CD4-positive, alpha-beta T cell treated with Interleukin-21 for 1 hour (primary cell): ENCODE measurements at places on chromosomes 3 and 15.

GRCh38 chr15:69511015-69511414, 58.4 kb downstream of the RPLP1 start:
- DNase-seq: no peak

- no peak for DNase-seq
Observed at GRCh38 chr15:90083954-90084607, 18.2 kb downstream of the IDH2 start.

GRCh38 chr3:52606373-52607085, 70.1 kb downstream of the UQCC5 start:
- DNase-seq: no peak

- no peak for DNase-seq
Observed at GRCh38 chr3:112611752-112612515, 29.0 kb downstream of the CCDC80 start.

GRCh38 chr3:187222801-187223200, 25.5 kb downstream of the RTP1 start:
- no peak for DNase-seq

DNA sequence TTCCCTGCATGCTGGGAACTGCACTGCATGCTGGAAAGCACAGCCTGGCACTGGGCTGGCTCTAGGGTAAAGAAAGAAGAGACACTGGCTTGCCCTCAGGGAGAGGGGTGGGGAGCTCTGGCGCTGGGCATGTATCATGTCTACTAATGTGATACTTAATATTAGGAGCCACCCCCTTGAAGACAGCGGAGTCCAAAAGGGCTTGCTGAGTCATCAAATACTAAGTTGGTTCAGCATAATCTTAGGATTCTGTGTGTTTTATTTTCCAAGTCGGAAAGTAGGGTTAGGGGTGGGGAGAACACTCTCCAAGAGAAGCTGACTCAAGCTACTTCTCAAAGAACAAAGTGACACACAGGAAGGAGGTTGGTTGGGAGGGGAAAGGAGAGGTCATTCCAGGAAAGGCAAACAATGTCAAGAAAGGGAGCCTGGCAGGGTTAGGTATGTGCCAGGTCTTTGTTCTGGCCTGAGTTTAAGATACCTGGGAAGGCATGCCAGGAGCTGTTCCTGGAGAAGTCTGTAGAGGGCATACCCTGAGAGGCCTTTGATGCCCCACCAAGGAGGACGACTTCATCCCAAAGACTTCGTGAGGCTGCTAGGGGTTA, 237.8 kb upstream of the NR2E3 start:
- no peak for DNase-seq

- no peak for DNase-seq
Observed at GRCh38 chr15:89487791-89488190, 8.6 kb downstream of the RHCG start.

DNA sequence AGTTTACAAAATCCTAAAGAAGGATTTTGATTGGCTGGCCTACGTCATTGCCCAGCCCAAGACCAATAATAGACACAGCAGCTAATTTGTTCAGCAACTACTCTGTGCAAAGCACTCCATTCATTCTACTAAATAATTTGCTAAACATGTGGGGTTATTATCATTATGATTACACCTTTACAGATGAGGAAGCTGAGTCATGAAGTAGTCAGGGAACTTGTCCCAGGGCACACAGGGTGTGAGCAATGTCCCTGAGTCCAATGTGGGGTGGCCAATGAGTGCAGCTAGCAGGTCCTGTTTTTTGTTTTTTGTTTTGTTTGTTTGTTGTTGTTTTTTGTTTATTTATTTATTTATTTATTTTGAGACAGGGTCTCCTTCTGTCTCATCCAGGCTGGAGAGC, 183.6 kb downstream of the ABHD5 start:
- DNase-seq: no peak

DNA sequence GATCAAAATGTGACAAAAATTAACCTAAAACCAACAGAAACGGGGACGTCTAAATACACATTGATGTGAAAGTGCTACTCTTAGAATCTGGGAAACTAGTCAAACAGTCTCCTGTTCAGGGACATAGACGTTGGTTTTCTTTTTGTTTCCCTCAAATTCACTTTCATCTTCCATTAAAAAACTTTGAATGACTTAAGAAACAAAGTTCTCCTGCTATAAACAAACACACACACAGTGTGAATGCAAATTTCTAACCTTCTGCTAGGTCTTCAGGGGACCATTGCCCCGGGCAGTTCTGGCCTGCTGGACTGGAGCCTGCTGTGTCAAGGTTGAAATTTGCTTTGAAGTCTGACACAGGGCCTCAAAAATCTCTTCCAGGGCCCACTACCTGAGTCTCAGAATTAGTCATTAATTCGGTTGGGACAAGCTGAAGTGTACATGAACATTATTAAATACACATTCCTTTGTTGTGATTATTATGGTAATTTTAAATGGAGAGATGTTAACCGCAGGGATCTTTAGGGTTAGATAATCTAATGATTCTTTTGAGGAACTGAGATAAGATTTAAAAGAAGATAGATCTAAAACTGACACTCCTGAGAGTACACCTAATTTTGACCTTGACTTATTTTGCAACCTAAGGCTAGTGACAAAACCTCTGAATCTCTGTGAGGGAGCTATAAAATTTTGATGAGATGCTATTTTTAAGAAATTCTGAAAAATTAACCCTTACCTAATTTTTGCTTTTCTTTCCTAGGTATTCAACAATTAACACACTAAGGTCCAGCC, 1260.4 kb downstream of the ROBO1 start:
- no peak for DNase-seq

- DNase-seq: no peak
Observed at GRCh38 chr3:64814351-64814750, 126.6 kb upstream of the ADAMTS9 start.

GRCh38 chr15:71455107-71455506, 339.8 kb downstream of the THSD4 start:
- no peak for DNase-seq

- peak; percentile 34 for DNase-seq
Observed at GRCh38 chr3:140863580-140864009, 78.0 kb upstream of the SLC25A36 start.

GRCh38 chr3:56862352-56863062, 60.8 kb upstream of the ARHGEF3 start:
- no peak for DNase-seq

DNA sequence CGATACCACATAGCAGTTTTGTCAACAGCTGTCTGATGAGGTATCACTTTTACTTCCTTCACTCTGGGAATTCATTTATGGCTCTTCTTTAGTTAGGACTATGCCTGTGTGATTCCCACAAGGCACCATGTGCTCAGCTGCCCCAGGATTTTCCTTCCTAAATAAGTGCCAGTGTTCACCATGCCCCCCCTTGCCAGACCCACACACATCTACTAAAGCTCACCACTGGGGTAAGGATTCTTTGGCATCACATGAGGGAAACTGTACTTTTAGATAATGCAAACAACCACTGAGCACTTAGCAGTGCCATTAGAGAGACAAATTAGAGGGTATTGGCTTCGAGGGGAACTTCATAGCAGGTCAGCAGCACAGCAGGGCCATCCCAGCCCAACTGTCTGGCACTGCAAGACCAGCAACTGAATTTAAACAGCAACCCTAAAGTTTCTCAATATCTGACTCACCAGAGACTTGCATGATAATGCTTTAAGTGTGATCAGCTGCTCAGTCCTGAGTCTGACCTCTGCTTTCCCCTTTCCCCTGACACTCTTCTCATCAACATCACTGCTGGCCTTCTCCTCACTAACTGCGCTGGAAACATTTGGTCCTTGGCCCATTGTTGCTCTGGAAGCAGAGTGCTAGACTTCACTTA, 114.3 kb downstream of the STAC start:
- DNase-seq: no peak

DNA sequence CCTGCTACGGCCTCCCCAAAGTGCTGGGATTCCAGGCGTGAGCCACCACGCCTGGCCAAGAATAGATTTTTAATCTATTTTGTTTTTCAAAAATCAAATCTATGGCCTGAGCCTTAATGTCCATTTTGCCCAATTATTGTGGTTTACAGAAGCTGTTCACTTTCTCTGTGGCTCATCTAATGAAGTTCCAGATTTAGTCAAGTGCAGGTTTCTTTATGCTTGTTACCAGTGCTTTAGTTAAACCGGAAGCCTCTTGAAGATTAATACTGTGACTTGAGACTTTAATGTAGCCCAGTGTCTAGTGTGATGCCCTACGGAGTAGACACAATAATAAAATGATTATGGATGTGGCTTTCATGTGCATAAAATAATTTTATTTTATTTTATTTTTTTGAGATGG, 16.5 kb upstream of the EDEM1 start:
- DNase-seq: no peak

- no peak for DNase-seq
Observed at GRCh38 chr3:57464801-57465200, 79.3 kb downstream of the DNAH12 start.

DNA sequence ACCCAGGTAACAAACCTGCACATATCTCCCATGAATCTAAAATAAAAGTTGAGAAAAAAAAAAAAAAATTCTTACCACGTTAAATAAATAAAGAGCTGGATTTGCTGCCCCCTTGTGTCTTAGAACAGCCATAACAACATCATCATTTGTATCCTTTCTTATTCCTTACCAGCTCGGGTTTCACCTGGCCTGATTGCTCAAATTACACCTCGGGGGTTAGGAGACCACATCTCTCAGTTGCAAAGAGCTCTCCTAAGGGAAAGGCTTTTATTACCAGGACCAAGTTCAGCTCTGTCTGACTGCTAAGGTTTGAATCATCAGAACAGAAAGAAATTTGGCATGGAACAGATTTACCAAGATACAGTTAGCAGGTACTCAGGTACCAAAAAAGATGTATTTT, 25.8 kb upstream of the RPL39L start:
- DNase-seq: peak; percentile 77

- no peak for DNase-seq
Observed at GRCh38 chr15:49343546-49343945, 79.5 kb upstream of the FGF7 start.

DNA sequence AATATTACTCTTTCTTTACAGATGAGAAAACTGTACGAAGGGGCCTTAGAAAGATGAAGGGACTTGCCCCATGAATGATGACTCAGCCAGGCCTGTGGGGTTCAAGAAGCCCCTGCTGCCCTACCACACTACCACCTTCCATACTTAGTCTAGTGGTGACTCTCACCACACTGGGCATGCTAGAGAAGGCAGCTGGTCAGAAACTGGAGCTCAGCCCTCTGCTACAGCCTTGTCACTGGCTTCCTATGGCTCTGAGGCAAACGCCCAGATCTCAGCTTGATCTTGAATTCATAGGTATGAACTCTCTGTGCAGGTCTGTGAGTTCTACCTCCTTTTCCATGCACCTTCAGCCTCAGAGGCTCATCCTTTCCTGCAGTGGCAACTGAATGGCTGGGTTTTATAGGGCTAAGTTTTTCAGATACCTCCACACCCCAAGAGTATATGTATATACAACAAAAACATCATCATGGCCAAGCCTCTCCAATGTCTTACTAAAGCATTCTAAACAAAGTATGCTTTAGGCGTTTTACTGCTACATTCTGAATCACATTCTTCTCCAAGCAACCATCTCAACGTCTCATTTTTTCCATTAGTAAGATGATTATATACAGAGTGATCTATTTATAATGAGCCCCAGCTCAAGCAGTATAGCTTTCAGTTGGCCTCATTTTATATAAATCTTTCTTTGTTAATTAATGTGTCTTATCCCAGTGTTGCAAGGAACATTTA, 234.1 kb downstream of the GREM1 start:
- no peak for DNase-seq

DNA sequence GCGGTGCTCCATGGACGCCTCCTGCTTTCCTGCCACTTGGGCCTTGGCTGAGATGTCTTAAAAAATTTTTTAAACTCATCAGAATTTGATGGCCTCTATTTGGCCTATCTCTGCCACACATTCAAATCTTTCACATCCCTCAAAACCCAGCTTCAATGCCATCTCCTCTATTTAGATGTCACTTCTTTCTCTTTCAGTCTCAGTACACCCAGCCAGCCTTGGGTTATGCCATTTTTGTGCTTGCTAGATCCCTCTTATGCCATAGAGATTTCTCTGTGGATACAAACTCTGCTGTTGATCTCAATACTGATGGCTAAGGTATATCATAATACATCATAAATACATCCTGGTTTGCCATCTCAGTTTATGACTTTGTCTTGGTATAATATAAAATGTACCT, 222.3 kb upstream of the TPRG1 start:
- DNase-seq: no peak

DNA sequence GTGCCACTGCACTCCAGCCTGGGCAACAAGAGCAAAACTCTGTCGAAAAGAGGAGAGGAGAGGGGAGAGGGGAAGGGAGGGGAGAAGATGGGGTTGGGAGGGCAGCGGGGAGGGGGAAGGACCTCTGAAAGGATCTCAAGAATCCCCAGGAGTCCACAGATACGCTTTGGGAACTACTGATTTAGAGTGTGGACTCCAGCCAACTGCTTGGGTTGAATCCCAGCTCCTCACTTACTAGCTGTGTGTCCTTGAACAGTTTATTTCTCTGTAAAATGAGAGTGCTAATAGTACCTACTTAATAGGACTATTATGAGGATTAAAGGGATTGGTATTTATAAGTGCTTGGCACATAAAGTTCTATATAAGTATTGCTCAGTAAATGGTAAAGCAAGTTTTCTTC, 45.0 kb upstream of the FAH start:
- DNase-seq: no peak

- no peak for DNase-seq
Observed at GRCh38 chr3:155101398-155101797, 21.3 kb downstream of the MME start.

- DNase-seq: no peak
Observed at GRCh38 chr3:127121885-127122284, 71.0 kb upstream of the PRR23E start.

DNA sequence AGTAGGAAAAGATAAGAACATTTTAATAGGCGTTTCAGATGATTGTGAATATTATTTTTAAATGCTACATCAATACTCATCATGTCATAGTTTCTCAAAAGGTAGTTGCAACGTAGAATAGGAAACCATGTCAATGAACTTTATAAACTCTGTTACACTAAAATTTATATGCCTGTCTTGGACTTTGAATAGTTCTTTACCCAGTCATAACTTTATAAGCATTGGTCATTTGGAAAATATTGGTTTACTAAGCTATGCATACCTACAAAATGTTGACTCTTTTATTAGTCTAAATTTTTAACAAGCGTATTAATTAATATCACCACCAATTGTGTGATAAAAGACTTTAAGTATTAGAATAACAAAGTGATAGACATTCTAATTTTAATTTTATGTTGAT, 293.5 kb downstream of the CGGBP1 start:
- no peak for DNase-seq

DNA sequence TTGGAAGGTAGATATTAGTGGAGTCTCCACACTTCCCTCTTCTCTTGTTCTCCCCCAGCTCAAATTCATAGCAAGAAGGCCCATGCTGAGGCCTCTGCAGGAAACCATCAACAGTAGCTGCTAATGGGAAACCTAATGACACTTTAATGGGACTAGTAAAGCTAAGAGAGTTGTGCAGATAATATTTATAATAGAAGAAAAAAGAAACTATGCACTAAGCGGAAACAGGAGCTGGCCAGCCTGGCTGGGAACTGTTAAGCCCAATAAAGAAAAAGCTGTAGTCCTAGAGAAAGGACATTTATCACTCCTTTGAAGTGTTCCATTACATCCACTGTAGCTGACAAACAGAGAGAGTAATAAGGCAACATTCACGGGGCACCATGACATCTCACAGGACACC, 229.6 kb downstream of the IGSF11 start:
- DNase-seq: no peak
